Renal cortex interstitium (tissue), 15 donors: ENCODE measurements at places on chromosomes 6 and 20. TPM values are rescaled to one million over a fixed set of nuclear protein-coding genes. Genes with fewer than 3 reads are reported as not detected.

GRCh38 chr20:12358006-12358654 lies 440.4 kb downstream of the BTBD3 start:
- no peak for DNase-seq

Gene LAMA2
- 39.6 TPM for polyA plus RNA-seq

- DNase-seq, result no peak
Observed at GRCh38 chr6:128526152-128526914, 5.9 kb upstream of the PTPRK start.

- no peak for DNase-seq
Observed at GRCh38 chr6:2970034-2970685, 1.2 kb downstream of the SERPINB6 start.

- DNase-seq, result no peak
Observed at GRCh38 chr20:9103955-9104354, 35.1 kb downstream of the PLCB4 start.

GRCh38 chr6:169473663-169474062 lies 220.0 kb upstream of the THBS2 start:
- no peak for DNase-seq

Gene LPA
- 0.19 TPM for polyA plus RNA-seq

DNA sequence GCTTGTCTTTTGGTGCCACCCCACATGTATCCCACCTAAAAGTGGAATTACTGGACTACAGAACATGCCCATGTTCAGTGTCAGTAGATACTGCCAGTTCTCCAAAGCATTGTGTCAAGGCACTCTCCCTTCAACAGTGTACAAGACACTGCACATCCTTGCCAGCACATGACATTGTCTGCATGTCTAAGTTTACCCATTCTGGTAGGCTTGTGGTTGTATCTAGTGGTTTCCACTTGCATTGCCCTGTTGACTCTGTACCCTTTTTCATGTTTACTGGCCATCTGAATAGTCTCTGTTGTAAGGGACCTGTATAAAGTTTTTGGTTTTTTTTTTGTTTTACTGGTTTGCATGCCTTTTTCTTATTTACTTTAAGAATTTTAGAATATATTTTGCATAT lies 222.4 kb upstream of the CNR1 start:
- DNase-seq, result no peak

- DNase-seq, result no peak
Observed at GRCh38 chr6:68447112-68447511, 188.0 kb upstream of the ADGRB3 start.
